ENCODE measurements at places on chromosomes 3 and 15.

- H3K36me3 ChIP-seq = no peaks in the 10 kb centered on the region
- peaks cover 59% of the 10 kb centered on the region for H3K27me3 ChIP-seq
- H3K27ac ChIP-seq = no peak overlapping the region
- no peak overlapping the region for H3K4me3 ChIP-seq
- DNase-seq = no peak
- H3K4me1 ChIP-seq = no peaks in the 10 kb centered on the region
These were observed 110.1 kb downstream of the MAP2K5 start for GRCh38 chr15:67652586-67652985.

- H3K27ac ChIP-seq = no peak overlapping the region
- peaks cover 14% of the 10 kb centered on the region for H3K4me1 ChIP-seq
- no peaks in the 10 kb centered on the region for H3K27me3 ChIP-seq
These were observed 445.0 kb upstream of the GOLIM4 start for GRCh38 chr3:168540726-168541125.

DNA sequence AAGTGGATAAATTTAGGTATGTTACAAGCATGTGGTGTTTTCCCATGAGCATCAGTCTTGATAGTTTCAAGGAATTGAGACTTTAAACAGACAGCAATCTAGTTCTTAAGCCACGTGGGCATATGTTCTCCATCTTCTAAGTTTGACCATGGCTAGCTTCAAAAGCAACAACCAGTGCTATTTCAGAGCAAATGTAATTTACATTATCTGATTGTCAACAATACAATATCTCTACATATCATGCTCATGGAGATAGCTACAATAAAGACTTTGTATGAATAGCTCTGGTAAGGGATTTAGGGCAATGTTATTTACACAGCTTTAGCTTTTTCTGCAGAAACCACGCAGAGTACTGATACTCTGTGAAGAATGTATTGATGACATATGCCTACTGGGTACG, 38.8 kb upstream of the PDZRN3 start:
- H3K4me1 ChIP-seq = peaks cover 29% of the 10 kb centered on the region
- no peak overlapping the region for H3K4me3 ChIP-seq
- DNase-seq = no peak
- H3K27me3 ChIP-seq = no peaks in the 10 kb centered on the region
- no peaks in the 10 kb centered on the region for H3K36me3 ChIP-seq

- H3K4me3 ChIP-seq = no peak overlapping the region
- H3K27ac ChIP-seq = no peak overlapping the region
These were observed 8.0 kb upstream of the ITIH3 start for GRCh38 chr3:52786330-52787215.

DNA sequence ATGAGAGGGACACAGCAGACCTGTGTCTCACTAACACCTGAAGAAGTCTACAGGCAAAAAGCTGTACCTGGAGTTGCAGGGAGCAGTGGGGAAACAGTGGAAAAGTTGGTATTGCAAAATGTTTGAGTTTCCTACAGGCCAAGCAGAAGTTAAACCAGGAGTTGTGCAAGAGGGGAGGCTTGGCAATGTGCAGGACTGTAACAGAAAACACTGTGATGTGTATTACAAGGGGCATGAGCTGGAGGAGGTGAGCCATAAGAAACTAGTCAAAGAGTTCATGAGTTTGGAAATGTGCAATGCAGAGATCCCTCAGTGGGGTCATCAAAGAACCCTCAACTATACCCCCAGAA, 47.1 kb upstream of the SERPINI2 start:
- H3K4me3 ChIP-seq = no peak overlapping the region
- no peak for DNase-seq
- H3K36me3 ChIP-seq = no peaks in the 10 kb centered on the region
- H3K27ac ChIP-seq = no peak overlapping the region
- H3K4me1 ChIP-seq = no peaks in the 10 kb centered on the region

GRCh38 chr15:88591384-88591783, 29.8 kb upstream of the AEN start:
- H3K27ac ChIP-seq = no peak overlapping the region
- peaks cover 5% of the 10 kb centered on the region for H3K4me1 ChIP-seq
- no peak overlapping the region for H3K4me3 ChIP-seq
- no peak for DNase-seq
- no peaks in the 10 kb centered on the region for H3K36me3 ChIP-seq
- H3K27me3 ChIP-seq = no peaks in the 10 kb centered on the region

- H3K27me3 ChIP-seq = no peaks in the 10 kb centered on the region
- H3K4me3 ChIP-seq = no peak overlapping the region
- peaks cover 11% of the 10 kb centered on the region for H3K4me1 ChIP-seq
- no peak overlapping the region for H3K27ac ChIP-seq
These were observed 1.1 kb upstream of the PML start for GRCh38 chr15:73993211-73993994.

DNA sequence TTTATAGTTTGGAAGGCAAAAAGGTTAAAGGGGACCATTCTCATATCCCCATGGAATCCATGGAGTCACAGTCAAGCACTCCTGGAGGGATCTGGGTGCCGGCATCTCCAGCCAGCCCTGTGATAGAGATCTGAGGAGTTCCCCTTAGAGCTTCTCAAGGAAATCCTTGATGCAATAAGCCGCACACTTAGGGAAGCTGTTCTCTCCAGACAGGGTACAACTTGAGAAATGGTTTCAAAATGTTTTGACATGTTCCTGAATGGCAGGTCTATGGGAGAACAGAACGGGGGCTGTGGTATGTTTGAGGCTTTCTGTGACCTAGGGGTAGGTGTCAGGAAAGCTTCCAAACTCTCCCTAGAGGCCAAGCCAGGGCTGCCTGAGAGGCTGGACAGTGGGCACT, 292.9 kb downstream of the TLE3 start:
- no peaks in the 10 kb centered on the region for H3K36me3 ChIP-seq
- no peaks in the 10 kb centered on the region for H3K27me3 ChIP-seq
- no peak overlapping the region for H3K27ac ChIP-seq
- no peak overlapping the region for H3K4me3 ChIP-seq
- H3K4me1 ChIP-seq = no peaks in the 10 kb centered on the region

- no peaks in the 10 kb centered on the region for H3K4me1 ChIP-seq
- no peaks in the 10 kb centered on the region for H3K27me3 ChIP-seq
- DNase-seq = no peak
- no peak overlapping the region for H3K4me3 ChIP-seq
- H3K36me3 ChIP-seq = no peaks in the 10 kb centered on the region
These were observed 71.1 kb downstream of the PLXNA1 start for GRCh38 chr3:127053979-127054378.

DNA sequence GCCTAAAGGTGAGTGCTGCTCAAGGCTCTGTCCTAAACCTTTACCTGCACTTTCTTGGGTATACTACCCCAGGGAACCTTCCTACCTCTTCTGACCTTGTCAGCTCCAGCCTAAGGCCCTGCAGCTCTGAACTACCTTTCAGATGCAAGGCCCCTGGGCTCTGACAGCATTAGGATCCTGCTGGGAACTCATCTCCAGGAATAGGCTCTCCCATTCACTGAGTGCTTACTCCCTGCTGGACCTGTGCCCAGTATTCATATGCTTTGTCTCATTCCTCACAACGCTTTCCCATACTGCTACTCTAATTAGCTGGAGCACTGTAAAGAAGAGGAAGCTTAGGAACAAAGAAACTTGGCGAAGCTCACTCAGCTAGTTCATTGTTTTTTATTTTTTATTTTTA, 53.8 kb upstream of the RAB6B start:
- no peak overlapping the region for H3K27ac ChIP-seq
- no peaks in the 10 kb centered on the region for H3K27me3 ChIP-seq
- peak; percentile 19 for DNase-seq
- H3K4me1 ChIP-seq = no peaks in the 10 kb centered on the region

DNA sequence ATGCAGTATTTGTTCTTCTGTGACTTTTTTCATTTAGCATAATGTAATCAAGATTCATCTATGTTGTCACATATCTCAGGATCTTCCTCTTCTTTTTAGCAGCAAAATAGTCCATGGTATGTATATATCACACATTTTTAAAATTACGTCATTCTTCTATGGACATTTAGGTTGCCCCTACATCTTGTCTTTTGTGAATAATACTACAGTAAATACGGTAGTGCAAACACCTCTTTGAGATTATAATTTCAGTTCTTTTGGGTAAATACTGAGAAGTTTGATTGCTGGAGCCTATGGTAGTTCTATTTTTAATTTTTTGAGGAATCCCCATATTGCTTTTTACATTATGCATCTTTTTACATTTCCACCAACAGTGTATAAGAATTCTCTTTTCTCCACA, 1174.9 kb downstream of the NSUN3 start:
- no peak overlapping the region for H3K27ac ChIP-seq
- no peaks in the 10 kb centered on the region for H3K27me3 ChIP-seq
- no peaks in the 10 kb centered on the region for H3K36me3 ChIP-seq
- no peaks in the 10 kb centered on the region for H3K4me1 ChIP-seq

GRCh38 chr3:48845170-48845569, 2.5 kb downstream of the PRKAR2A start:
- peak; percentile 15 for DNase-seq
- no peaks in the 10 kb centered on the region for H3K4me1 ChIP-seq
- no peaks in the 10 kb centered on the region for H3K36me3 ChIP-seq

DNA sequence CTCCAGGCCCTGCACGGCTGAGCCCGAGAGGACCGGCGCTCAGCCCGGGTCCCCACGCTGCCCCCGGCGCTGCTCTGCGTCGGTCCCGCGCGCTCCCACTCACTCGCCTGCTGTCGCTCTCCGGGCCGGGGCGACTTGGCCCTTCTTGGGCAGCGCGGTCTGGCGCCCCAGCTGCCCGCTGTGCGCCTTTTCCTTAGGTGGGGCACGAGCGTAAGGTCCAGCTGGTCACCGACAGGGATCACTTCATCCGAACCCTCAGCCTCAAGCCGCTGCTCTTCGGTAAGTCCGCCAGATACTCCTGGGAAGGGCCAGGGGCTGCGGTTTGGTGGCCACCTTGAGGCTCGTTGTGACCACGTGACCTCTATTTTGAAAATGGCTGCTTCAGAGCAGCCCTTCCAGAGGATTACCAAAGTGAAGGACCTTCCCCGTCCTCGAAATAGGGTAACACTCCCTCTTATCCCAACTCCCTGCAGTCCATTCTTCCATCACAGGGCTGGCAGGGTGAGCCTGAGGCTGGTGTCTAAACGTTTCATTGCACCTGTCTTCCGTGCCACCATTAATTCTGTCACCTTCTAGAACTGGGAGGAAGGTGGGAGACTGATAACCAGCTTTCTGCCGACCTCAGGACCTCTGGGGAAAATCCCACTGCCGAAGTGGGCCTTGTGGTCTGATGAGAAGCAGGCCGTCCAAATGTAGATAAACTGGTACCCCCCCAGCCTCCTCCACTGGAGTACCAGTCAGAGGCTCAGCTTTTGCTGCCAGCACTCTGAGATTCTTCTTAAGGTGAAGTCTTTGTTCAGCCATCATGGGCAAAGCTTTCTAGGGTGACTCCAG, 812 bp downstream of the P4HTM start:
- DNase-seq = peak; percentile 25
- no peaks in the 10 kb centered on the region for H3K27me3 ChIP-seq
- peak overlapping the region; percentile 46 for H3K4me3 ChIP-seq
- peak overlapping the region; percentile 86 for H3K27ac ChIP-seq
- no peaks in the 10 kb centered on the region for H3K36me3 ChIP-seq
- H3K4me1 ChIP-seq = peaks cover 11% of the 10 kb centered on the region

DNA sequence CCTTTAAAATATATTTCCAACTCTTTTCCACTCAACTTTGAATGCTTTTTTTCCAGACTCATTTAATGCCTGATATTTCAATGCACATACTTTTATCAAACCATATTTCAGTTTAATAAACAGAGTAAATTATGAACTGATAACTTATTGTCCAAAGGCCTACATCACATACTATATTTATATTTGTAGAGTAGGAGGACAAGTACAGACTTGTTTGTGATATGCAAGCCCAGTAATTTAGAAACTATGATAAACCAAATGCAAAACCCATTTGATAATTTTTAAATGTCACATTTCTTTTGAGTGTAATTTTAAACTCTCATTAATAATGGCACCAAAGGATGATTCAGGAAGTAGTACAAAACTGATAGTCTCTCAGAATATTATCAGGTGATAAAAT, 3.3 kb downstream of the RFX7 start:
- H3K27ac ChIP-seq = no peak overlapping the region
- no peak overlapping the region for H3K4me3 ChIP-seq
- peaks cover 23% of the 10 kb centered on the region for H3K4me1 ChIP-seq
- H3K27me3 ChIP-seq = no peaks in the 10 kb centered on the region
- no peaks in the 10 kb centered on the region for H3K36me3 ChIP-seq

All from cardiac muscle cell (in vitro differentiated cells and primary cell).